Activated T-helper 2 cell treated with anti-CD3 and anti-CD28 coated beads, Interferon-gamma antibody, Interleukin-2, Interleukin-4, amounts not matched to agents 10 μg/mL and 5 μg/mL and 100 μg/mL, durations not matched to agents 14 hours and 24 hours and 36 hours (primary cell): ENCODE measurements at places on chromosomes 3 and 15. TPM values are rescaled to one million over a fixed set of nuclear protein-coding genes. Genes with fewer than 3 reads are reported as not detected.

The GPR156 gene
- not detected in 2 replicates for total RNA-seq

The NAALADL2 gene
- not detected in 2 replicates for total RNA-seq

GRCh38 chr15:94239474-94239873, 8.1 kb downstream of the MCTP2 start:
- no peaks in the 10 kb centered on the region for H3K27me3 ChIP-seq
- H3K4me1 ChIP-seq: peaks cover 73% of the 10 kb centered on the region
- no peak for DNase-seq
- peak overlapping the region; percentile 58 for H3K27ac ChIP-seq

- DNase-seq: no peak
- no peaks in the 10 kb centered on the region for H3K36me3 ChIP-seq
- H3K4me3 ChIP-seq: no peak overlapping the region
- H3K27ac ChIP-seq: no peak overlapping the region
These were observed 14.2 kb downstream of the RHCG start for GRCh38 chr15:89482139-89482538.

The SCN11A gene
- total RNA-seq: 0.02 TPM in 2 replicates

- H3K27me3 ChIP-seq: peaks cover 35% of the 10 kb centered on the region
- H3K36me3 ChIP-seq: no peaks in the 10 kb centered on the region
- H3K4me3 ChIP-seq: no peak overlapping the region
- H3K4me1 ChIP-seq: no peaks in the 10 kb centered on the region
- H3K27ac ChIP-seq: no peak overlapping the region
- no peak for DNase-seq
These were observed 159.7 kb upstream of the MBNL1 start for GRCh38 chr3:152109038-152109437.

DNA sequence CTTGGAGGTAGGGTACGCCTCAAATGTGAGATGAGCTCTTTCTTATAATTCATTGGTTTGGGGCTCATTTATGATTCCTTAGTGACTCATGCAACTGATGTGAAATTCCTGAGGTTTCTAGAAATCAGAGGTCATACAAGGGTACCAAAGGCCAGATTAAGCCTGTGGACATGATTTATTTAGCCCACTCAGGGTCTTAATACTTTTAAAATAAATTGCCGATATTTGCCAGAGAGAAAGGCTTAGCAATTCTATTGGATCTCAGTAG, 289.0 kb downstream of the NEK10 start:
- no peaks in the 10 kb centered on the region for H3K36me3 ChIP-seq
- DNase-seq: no peak
- no peak overlapping the region for H3K27ac ChIP-seq
- H3K4me1 ChIP-seq: no peaks in the 10 kb centered on the region

DNA sequence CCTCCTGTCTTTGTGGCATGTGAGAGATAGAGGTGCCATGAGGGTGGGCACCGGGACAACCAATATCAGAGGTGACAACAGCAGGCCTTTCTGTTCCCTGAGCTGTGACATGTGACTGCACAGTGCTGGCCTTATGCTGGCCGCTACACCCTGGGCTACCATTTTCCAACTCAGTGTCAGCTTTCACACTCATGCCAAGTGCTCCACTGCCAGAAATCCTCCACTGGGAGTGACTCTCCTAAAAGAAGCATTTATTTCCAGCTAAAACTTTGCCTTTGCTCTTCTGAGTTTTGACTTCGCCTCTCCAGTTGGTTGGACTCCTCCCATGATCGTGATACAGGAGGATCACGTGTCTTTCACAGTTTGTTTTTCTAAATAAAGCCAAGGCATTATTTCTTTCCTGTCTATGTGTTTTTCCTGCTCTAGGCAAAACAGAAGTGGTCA, 31.4 kb downstream of the CA12 start:
- peaks cover 1% of the 10 kb centered on the region for H3K27me3 ChIP-seq
- no peaks in the 10 kb centered on the region for H3K36me3 ChIP-seq
- no peak overlapping the region for H3K27ac ChIP-seq
- no peak for DNase-seq

DNA sequence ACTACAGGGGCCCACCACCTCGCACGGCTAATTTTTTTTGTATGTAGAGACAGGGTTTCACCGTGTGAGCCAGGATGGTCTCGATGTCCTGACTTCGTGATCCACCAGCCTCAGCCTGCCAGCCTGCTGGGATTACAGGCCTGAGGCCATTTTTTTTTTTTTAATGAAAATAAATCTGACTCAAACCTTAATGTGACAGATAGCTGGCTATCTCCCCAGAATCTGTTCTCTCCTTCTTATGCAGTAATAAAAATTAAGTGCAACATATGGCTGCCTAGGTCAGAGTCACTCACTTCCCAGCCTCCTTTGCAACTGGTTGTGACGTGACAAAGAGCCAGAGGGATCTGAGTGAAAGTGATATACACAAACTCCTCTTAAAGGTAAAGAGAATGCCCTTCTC, 53.0 kb downstream of the ZNF148 start:
- no peak overlapping the region for H3K4me3 ChIP-seq
- peaks cover 46% of the 10 kb centered on the region for H3K36me3 ChIP-seq
- peaks cover 6% of the 10 kb centered on the region for H3K4me1 ChIP-seq
- H3K27ac ChIP-seq: no peak overlapping the region

DNA sequence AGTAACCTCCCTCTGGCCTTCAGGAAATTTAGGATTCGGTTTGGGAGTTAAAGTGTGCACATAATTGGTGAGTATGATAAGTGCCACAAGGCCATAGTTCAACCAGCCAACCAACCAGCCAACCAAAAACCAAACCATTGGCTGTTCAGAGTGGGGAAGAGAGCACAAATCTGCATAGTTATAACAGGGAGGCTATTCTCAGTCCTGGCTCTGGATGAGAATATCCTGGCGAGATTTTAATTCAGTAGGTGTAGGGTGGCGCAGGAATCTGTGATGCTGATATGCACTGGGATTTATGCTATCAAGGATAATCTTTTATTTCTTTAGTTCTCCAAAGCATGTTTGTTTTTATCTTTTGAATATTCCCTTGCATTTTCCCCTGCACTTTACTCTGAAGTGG, 49.1 kb downstream of the AKAP13 start:
- H3K4me3 ChIP-seq: no peak overlapping the region
- no peak for DNase-seq
- H3K27ac ChIP-seq: no peak overlapping the region

GRCh38 chr3:169345662-169346331, 317.7 kb downstream of the MECOM start:
- no peak overlapping the region for H3K4me3 ChIP-seq
- H3K27me3 ChIP-seq: peaks cover 9% of the 10 kb centered on the region
- H3K27ac ChIP-seq: no peak overlapping the region
- H3K4me1 ChIP-seq: peaks cover 7% of the 10 kb centered on the region

DNA sequence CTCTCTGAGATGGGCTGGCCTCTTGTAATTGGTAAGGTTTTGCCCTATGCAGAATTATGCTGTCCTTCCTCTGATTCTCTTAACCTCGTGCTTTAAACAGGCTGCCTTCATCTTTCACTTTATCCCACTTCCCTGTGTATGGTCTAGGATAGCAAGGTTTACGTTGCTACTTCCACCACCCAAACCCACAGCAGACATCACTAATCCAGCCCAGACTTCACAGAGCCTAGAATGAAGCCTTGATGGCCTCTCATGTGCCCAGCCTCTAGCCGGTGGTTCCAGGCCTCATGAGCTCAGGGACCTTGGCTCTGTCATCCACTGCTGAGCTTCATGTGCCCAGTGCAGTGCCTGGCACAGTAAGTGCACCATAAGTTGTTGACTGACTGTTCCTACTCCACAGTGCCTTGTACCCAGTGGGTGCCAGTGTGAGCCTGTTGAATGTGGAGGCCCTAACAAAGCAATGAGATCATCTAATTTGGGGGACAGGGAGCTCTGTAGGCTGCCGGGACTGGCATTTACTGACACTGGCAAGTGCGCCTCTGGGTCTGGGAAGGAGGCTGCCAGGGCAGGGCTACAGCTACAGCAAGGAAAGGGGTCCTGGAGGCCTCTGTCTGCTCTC, 12.5 kb downstream of the SLC6A6 start:
- H3K27me3 ChIP-seq: no peaks in the 10 kb centered on the region
- DNase-seq: no peak
- peak overlapping the region; percentile 33 for H3K27ac ChIP-seq
- no peak overlapping the region for H3K4me3 ChIP-seq
- H3K36me3 ChIP-seq: peaks cover 53% of the 10 kb centered on the region
- H3K4me1 ChIP-seq: peaks cover 28% of the 10 kb centered on the region

GRCh38 chr3:11373235-11373634, 101.0 kb downstream of the ATG7 start:
- no peak overlapping the region for H3K27ac ChIP-seq
- peaks cover 7% of the 10 kb centered on the region for H3K36me3 ChIP-seq
- H3K4me3 ChIP-seq: no peak overlapping the region
- H3K27me3 ChIP-seq: no peaks in the 10 kb centered on the region
- DNase-seq: no peak

The TGM5 gene
- 0.09 and 0.21 TPM in 2 replicates for total RNA-seq
